ENCODE measurements at places on chromosomes 7 and 10.
A peak's percentile ranks its signal among the peaks of the same experiment; 100 is the strongest.

GRCh38 chr7:134602881-134603451 lies 43.7 kb upstream of the BPGM start:
- peak; percentile 32 for DNase-seq

DNA sequence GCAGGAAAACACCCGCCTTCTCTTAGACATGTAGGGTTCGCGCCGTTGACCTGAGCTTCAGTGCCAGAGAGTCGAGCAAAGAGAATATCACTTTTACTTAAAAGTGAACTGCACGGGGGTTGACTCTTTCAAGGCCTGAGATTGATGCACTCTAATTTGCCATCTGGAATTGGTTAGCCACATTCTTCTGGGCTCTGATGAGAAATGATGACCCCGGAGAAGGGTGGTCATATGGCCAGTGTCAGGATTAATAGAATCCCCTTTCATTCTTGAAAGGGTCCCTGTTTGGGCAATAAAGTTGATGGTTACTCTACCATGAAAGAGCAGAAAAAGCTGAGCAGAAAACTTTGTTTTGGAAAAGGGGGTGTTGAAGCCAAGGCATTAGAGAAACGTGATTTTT lies 31.2 kb downstream of the GRK5 start:
- no peak for DNase-seq

DNA sequence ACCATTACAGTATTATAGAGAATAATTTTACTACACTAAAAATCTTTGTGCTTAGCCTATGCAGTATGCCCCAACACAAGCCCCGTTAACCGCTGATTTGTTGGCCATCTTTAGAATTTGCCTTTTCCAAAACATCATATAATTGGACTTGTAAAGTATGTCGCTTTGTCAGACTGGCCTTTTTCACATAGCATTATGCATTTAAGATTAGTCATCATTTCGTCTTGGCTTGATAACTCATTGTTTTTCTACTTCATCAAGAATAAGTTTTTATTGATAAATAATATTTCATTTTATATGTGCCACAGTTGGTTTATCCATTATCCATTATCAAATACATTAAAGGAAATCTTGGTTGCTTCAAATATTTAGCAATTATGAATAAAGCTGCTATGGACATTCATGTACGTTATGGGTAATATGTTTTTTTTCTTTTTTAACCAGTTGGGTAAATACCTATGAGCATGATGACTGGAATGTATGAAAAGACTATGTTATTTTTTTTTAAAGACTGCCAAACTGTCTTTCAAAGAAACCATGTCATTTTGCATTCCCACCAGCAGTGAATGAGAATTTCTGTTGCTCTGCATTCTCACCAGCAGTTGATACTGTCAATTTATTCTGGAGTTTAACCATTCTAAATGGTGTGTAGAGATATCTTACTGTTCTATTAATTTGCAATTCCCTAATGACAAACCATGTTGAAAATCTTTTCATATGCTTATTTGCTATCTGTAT lies 273.1 kb upstream of the KCND2 start:
- DNase-seq = no peak

DNA sequence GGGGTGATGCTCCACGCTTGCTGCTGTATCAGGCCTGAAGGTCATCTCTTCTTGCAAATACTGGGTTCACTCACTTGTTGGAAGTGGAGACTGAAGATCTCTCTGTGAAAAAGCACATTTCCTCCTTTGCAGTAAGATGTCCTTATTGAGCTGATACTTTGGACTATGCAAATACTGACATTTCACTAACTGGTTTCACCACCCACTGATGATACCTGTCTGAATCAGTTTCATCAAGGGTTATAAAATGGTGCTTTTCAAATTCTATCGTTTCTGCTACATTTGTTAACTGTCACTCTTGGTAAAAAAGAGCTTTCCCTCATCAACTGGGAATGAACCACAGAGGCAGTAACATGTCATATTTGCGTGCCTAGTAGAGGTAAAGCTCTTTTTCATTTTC lies 35.5 kb downstream of the RAB19 start:
- DNase-seq = no peak

DNA sequence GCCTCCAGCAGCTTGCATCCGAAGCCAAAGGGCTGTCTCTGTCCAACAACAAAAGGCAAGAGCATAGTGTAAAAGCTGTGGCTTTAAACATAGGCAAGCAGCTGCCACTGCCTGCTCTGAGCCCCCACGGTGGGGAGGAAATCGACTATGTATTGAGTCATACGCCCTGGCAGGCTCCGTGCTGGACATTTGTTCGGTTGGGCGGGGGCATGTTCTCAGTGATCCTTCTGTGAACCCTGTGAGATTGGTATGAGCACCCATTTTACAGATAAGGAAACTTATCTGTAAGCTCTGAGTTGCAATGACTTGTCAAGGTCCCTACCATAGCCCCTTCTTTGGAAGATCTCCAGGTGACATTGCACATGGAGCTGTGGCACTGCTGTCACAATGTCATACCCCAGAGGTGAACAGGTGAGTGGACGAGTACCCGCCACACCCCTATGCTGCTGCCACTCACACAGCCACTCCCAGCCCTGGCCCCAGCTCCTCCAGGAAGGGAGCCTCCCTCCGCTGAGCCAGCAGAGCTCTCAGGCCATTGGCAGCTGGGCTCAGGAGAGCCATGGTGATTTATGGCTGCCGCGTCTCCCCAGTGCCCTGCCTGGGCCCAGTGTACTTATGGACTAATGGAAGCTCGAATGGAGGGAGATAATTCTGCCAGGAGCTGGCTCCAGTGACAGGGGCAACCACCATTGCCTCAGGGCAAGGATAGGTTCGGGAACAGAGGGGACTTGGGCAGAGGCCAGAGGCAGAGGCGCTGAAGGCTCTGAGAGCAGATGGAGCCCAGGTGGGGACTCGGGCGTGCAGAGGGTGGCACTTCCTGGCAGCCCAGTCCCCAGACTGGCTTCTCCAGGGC lies 43.7 kb downstream of the UNC5B start:
- DNase-seq = no peak

DNA sequence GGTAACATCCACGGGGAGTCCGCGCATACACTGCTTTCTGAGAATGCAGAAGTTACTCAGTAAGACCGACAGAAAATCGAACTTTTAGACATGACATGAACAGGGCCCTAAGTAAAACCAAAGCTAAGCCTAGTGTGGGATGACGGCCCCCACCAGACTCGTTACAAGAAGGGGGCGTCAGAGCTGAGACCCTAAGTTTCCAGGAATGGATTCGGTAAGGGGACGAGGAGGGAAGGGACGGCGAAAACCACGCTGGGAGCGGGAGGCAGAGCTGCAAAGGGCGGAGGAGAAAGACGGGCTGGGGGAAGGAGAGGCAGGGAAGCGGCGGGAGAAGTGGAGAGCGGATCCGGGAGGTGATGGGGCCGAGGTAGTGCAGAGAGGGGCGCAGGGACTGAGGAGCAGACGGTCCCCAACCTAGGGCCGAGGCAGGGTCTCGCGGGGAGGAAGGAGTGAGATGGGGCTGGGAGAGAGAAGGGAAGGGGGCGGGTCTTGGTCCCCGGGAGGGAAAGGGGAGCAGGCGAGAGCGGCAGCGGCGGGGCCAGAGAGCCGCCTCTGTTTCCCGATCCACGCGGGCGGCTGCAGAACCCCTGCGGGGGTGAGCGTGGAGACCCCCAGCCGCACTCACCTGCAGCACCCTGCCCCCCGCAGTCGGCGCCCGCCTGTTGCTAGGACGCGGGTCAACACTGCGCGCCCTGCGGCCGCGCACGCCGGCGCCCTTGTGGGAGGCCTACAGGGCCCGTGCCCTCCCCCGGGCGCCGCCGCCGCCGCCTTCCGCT lies 513 bp downstream of the ODAD2 start:
- DNase-seq = peak; percentile 56
